Uterus (tissue), 4 donors: ENCODE measurements at places on chromosomes 2 and 18.
A peak's percentile ranks its signal among the peaks of the same experiment; 100 is the strongest.

GRCh38 chr2:98936353-98937351 lies 627 bp upstream of the CRACDL start:
- no peak for DNase-seq

GRCh38 chr2:181690860-181691259 lies 10.5 kb upstream of the NEUROD1 start:
- no peak for DNase-seq

- DNase-seq, result no peak
Observed at GRCh38 chr2:48189552-48190228, 283.4 kb upstream of the FBXO11 start.

DNA sequence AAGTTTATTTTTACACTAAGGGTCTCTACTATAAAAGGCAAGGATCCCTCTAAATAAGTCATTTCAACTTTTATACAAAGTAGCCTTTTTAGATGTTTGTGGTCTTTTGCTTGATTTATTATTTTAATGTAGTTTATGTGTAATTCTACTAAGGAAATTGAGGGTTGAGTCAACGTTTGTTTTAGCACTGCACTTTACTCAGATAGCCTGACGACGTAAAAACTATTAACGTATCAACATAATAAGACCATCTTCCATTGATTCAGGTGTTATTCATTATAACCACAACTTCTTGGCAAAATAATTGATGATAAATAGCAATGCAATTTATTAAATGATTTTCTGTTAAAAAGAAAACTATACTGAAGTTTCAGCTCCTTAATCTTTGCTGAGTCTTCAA lies 1103.6 kb upstream of the ACVR2A start:
- no peak for DNase-seq

- DNase-seq, result no peak
Observed at GRCh38 chr2:216994353-216994854, 134.5 kb upstream of the TNP1 start.

DNA sequence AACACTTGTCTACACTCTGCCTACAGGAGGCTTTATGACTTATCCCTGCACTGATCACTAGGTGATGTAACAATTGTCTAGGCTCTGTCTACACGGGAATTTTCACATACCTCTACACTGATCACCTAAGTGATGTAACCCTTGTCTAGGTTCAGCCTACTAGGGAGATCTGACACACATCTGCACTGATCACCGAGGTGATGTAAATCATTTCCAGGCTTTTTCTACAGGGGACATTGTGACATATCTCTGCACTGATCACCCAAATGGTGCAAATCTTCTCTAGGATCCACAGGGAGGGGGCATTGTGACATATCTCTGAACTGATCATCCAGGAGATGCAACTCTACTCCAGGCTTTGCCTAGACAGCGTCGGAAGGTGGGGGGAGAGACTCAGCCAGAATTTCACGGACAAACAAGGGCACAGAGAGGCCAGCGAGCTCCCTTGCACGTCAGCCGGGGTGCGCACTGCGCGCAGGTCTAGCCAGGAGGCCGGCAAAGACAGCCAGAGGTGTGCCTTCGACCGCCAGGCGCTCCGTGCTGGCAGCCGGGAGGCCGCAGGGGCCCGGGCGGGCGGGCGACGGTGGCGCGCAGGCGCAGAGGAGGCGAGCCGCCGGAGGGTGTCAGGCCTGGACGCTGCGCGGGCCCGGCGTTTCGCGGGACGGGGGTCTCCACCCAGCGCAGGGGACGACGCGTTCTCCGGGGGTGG lies 46.9 kb upstream of the USP14 start:
- peak; percentile 73 for DNase-seq

DNA sequence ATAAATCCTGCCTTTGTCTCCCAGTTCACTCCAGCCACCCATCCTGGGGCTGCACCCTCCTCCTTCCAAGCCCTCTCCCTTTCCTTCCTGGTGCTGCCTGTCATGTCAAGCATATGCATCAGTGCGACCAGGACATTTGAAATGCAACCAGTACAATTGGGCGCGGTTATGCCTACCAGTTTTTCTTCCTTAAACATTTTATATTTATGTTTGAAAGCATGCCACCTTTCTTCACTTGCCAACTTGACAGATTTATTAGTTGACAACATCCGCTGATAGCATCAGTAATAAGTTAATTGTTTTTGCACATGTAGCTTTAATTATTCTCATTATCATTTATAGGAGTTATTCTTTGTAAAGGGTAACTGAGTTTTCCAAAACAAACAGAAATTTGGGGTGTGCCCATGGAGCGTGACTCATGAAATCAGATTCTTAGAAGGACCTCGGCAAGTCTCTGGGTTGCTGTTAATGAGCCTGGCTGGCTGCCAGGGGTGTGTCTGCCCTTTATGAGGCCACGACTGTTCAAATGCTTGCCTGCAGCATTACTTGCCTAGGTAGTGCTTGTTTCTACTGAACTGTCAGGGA lies 32.8 kb upstream of the IL1B start:
- DNase-seq, result peak; percentile 18

- DNase-seq, result no peak
Observed at GRCh38 chr2:5846881-5847280, 154.7 kb downstream of the SOX11 start.

DNA sequence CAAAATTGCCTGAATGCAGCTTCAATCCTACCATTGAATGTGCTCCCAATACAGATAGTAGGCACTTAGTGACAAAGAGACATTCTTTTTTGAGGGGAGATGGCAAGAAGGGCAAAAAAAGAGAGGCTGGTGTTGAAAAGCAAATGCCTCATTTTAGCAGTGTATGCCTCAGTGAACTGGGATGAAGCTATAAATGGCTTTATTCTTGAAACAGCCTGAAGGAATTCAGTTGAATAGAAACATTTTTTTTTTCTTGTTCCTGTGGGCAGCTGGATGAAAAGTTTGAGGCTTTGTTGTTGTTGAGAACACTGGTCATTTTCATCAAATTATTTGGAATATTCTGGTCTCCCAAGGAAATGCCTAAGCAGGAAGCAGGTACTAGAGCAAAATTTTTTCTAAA lies 228.9 kb downstream of the RNF144A start:
- no peak for DNase-seq

DNA sequence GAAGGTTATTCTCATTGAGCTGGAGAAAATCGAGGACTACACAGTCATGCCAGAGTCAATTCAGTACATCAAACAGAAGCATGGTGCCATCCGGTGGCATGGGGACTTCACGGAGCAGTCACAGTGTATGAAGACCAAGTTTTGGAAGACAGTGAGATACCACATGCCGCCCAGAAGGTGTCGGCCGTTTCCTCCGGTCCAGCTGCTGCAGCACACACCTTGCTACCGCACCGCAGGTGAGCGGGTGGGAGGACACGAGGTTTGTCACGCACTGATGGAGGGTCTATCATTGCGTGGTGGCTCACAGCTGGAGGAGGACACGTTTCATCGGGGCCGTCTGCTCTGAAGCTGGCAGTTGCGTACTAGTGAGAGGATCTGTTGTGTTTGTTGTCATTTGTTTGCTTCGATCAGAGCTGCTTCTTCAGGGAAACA lies 48.2 kb downstream of the IL1RL2 start:
- no peak for DNase-seq

DNA sequence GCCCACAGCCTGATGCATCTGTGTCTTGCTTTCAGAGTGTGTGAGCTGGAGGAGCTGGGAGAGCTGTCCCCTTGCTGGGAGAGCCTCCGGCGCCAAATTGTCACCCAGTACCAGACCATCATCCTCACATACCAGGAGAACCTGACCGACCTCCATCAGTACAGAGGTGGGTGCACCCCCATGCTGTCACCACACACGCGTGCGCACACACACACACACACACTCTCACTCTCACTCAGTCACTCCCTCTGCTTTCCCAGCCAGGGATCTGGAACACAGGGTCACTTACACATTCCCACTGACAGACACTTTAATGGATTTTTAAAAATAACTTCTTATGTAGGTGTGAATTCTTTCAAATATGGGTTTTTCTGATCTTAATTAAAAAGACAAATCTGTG lies 64.5 kb downstream of the COA5 start:
- no peak for DNase-seq

DNA sequence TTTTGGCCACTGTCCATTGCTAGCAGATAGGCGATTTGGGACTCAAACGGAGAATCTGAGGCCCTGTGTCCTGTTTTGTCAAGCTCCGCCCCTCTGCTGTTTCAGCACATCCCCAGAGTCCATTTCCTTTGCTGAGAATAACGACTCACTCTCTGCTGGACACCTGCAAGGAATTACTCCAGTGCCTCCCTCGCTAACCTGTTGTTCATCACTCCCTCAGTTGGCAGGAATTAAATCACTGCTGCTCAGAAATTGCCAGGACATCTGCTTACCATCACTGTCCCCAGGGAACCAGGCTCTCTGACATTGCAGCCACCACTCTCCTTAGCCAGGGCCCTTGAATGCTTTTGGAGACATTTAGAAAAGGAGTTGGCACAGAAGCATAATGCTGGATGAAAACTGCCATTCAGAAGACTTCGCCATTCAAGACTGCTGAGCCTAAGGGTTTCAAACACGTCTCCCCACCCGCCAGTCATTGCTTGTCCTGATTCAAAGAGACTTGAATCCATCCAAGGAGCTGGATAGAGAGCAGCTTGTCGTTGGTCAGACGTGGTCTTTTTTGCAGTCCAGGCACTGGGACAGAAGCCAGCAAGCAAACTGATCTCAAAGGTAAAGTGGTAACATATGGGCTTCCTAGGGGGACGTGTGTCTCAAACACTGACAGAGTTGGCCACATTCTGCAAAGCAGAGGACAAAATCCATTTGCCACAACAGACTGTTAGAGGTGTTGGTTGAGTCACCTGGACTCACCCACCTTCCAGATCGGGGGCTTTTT lies 155.3 kb downstream of the UXS1 start:
- no peak for DNase-seq

DNA sequence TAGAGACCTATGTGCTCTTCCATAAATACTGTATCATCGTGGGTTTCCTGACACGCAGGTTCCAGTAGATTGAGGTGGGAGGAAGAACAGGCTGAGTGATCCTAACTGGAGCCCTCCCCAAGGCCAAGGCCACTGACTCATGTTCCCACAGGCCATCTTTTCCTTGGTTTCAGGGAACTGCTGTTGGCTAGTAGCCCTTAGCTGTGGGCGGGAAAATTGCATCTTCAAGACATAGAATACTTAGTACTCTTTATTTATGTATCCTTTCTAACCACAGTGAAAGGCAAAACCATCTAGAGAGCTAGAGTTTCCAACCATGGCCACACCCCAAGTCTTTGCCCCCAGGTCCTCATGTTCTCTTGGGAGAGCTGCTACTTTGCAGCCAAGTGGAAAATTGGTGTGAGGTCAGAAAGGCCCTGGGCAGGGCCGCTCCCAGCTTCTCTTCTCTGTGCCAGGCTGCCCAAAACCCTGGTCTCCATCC lies 55.9 kb downstream of the COPS8 start:
- peak; percentile 67 for DNase-seq

DNA sequence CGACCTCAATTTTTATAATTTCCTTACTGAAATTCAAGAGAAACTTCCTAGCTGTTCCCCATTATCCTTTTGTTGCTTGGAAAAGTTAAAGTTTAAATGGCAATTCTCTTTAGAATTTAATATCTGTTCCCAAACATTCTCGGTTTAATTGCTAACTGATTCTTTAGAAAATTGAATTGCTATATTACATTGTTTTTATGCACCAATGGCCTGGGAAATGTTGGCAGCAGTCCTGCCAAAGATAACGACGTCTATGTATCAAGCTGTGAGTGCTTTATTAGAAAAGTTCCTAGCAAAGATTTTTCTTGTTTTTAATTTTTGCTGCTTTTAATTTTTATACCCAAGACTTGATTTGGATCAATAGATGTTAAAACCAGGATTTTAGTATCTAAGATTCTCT lies 167.8 kb upstream of the HDAC4 start:
- no peak for DNase-seq

DNA sequence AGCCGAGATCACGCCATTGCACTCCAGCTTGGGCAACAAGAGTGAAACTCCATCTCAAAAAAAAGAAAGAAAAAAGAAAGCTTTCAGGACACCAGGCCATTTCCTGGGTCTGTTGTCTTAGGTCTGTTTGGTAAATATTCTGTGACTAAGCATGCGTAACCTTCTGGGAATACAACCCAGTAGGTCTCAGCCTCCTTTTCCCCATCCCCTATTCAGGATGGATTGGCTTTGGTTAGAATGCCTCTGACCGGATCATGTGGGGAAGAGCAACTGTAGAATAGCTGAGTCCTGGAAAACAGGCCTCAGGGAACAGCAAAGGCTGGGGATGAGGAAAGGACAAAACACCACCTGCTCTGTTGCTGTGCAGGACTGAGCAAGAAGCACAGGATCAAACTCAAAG lies 1.6 kb upstream of the PDCL3 start:
- no peak for DNase-seq

- no peak for DNase-seq
Observed at GRCh38 chr2:10919771-10920621, 8.3 kb downstream of the KCNF1 start.

DNA sequence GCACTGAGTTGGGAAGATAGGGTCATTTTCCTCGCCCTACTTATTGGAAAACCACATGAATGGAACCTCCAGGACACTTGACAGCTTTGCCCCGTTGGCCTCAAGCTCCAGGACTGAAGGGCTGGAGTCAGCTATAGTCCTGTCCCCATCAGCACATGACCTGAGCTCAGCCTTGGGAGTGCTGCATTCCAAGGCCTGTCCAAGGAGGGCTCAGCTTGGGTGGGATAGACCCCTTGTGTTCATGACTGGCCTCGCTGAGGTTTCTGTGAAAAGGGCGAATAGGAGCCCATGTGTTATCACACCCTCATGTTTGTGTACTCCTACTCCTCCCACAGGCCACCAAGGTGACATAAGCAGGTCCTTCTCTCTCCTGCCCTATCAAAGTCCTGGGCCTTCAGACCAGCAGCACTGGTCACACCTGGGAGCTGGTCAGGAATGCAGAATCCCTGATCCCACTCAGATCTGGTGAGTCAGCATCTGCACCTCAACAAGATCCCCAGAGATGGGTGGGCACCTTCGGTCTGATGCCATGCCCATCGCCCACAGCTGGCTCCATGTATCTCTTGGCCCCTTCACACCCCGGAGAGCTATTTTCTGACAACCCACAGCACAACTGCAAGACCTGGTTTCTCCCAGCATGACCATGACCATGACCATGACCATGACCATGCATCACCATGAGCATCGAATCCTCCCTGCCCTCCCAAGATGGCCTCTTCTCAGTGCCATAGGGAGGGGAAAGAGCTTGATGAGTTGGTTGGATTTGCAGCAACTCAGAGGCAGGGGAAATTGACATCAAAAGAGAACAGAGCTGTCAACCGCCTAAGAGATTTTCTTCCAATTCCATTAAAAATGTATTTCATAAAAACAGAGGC lies 83.0 kb upstream of the RAB6C start:
- no peak for DNase-seq

- no peak for DNase-seq
Observed at GRCh38 chr18:78416853-78417252, 562.8 kb upstream of the SALL3 start.

- DNase-seq, result peak; percentile 18
Observed at GRCh38 chr2:230713331-230714135, 891 bp downstream of the CAB39 start.

- no peak for DNase-seq
Observed at GRCh38 chr2:100793220-100793619, 26.7 kb upstream of the NPAS2 start.

- DNase-seq, result no peak
Observed at GRCh38 chr2:204897561-204897960, 352.3 kb downstream of the PARD3B start.
